ENCODE measurements at places on chromosomes 3 and 15.

- DNase-seq: peak; percentile 67
Observed at GRCh38 chr15:64809649-64810496, 15.6 kb downstream of the PIF1 start.

DNA sequence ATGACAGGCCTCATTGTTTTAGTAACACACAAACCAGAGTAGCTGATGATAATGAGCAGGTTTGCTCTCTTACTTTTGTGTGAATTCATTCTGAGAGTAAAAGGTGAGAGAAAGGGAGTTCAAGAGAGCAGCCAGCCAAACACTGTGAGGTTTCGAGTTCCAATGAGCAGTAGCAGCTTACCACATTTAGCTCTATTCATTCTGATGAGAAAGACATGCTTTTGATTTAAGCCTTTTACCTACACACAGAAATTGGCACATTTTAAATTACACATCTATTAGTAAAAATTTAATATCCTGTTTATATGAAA lies 28.0 kb downstream of the GLDN start:
- DNase-seq: no peak

DNA sequence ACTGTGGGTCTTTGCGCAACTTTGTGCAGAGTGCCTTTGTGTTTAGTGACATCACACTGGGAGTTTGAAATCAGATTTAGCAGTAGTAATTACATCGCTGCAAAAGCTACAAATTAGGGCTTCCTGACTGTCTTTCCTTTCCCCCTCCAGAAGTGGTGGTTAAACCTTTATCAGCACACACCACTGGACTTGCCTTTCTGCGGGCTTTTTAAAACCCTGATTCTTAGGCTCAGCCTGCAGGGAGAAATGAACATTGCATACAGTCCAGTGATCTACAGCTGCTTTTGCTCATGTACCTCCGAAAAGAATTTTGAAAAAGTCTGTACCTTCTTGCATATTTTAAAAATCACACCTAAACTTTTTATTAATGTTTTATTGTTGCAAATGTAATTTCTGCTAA lies 219.7 kb upstream of the NAALADL2 start:
- DNase-seq: no peak

DNA sequence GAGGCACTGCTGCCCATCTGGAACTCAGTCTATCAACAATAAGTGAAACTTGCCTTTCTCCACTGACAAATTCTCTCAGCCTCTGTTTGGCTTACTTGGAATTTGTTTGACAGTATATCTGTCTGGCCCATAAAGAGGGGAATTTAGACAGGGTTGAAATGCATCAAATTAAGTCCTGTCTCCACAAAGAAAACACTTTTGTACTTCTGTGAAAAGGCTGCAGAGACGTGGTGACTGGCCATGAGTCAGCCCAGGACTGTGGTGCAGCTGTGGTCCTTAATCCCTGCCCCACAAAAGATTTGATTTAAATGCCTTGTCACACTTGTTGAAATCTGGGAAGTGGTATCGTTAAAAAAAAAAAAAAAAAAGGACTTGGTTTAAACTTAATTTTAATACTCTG lies 47.5 kb downstream of the RYR3 start:
- no peak for DNase-seq

DNA sequence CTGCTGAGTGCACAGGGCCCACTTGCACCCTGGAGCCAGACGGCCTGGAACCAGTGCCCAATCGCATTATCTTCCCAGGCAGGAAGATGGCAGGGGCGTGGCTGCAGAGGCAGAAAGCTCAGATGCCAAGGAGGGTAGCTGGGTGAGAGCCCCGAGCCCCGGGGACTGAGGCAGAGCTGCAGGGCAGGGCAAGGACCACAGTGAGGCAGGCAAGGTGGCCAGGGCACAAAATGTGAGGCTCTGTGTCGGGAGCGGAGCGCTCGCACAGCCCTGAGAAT lies 1.6 kb upstream of the CCDC33 start:
- no peak for DNase-seq

DNA sequence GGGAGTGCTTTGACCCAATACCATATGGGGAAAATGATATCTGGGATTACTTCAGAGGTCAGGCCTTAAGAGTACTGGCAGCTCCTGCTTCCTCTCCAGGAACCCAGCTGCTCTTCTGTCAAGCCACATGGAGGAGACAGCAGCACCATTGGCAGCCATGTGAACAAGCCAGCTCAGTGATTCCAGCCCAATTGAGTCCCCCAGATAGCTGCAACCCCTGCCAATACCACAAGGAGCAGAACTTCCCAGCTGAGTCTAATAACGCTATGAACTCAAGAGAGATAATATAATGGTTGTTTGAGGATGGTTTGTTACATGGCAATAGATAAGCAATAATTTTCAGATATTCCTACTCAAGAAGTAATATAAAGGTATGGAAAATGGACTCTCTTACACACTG lies 126.8 kb upstream of the CPNE4 start:
- DNase-seq: no peak

All from SHP77 treated with DMSO at 0.1 percent for 48 hours (cell line).